ENCODE measurements at places on chromosomes 6 and 20.

DNA sequence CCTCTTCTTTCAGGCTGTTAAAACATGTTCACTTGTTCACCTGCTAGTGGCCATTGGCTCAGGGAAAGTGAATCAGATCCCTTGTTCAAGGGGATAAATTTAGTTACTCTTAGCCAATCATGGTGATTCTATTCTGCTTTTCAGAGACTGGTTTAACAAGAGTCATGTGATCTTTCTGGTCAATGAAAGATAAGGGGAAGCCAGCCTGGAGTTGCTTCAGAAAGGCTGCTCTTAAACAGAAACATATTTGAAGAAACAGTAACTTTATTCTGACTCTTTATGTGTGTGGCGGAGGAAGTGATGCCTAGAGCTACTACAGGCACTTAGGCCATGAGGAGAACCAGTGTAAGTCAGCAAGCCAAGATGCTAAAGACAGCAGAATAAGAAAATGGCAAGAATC lies 28.1 kb upstream of the AHI1 start:
- no peak for DNase-seq

DNA sequence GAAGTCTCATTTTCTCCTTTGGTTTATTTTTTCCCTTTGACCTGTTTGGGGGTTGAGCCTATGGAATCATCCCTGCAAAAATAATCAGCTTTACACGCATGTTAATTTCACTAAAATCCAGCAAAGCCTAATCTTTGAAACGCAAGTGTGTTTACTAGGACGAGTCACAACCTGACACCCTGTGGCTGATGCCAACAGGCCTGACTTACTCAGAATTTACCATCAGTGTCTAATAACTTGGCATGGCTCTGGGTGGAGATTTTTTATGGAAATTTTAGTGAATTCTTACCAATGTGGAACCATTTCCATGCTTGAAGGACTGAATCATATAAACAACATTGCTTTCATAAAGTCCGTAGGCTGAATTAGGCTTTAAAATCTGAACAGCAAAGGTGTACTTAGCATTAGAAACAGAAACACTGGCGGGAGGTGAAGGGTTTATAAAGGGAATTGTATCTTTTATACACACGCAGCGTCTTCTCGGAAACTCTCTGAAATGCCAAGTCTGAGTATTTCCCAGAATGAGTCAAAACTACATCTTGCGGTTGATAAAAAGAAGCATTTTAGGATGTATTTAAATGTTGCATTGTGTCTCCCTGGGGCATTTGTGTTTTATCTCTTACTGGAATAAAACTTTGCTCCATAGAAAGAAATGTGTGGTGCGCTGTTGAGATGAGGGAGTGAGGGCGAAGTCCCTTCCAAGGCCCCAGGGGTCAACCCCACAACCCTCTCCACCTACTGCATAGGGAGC lies 81.2 kb downstream of the DACT2 start:
- DNase-seq, result no peak

DNA sequence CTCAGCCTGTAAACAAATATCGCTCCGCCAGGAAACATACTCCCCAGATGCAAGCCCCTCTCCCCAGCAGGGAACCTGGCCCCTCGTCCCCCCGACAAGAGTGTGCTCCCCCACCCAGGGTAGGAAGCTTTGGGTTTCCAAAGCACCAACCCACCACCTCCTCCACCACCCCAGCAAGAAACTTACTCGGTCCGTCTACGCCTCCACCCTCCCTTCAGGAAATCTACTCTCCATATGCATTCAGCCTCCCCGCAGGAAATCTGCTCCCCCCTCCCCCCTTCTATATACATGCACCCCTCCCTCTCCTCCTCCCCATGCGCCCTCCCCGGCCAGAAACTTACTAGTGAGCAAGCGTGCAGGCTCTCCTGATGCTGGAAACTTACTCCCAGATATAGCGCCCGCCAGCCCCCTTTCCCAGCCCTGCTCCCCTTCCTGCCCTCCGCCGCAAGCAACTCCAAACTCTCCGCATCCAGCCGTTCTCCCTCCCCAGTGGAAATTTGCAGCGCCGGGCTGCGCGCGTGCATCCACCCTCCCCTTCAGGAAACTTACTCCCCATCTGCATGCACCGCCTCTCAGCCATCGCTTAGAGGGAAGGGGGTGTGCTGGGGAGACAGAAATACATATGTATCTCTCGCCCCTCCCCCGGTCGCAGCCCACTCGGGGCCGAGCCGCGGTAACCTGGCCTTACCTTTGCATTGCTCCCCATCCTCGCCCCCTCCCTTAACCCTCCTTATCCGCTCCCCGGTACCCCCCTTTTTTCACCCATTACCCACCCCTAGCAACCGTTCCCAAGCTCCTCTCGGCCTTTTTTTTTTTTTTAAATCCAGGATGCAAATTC lies at the start of gene TRERF1:
Gene TRERF1, minus strand, starts transcription at position 594 of the 838 bp plus-strand sequence. CDS start 182,336 bp downstream, outside the sequence.
- DNase-seq, result peak; percentile 86

DNA sequence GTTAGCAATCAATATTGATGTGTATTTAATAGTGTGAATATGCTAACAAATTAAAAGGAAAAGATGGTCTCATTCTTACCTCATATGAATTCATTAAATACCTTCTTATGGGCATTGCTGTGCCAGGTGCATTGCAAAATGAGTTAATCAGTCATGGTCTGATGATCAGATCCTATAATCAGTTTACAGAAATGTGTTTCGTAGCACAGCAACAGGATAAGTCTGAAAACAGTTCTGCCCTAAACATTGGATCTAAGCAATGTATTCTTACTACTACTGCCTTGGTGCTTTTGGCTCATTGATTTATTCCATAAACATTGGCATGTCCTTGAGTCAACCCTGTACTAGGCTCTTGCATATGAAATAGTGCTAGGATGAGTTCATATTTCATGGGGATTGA lies 417.0 kb upstream of the JAG1 start:
- no peak for DNase-seq

DNA sequence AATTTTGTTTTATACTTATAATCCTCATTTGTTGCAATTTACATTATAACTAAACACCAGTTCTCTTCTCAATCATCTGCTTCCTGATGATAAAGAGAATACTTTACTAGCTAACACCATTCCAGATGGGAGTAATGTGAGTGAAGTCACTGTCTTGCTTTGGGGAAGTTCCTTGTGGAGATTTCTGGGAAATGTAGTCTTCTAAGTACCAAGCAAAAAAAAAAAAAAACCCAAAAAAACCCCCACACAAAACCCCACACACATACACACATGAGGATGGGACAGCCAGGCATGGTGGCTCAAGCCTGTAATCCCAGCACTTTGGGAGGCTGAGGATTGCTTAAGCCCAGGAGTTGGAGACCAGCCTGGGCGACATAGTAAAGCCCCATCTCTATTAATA lies 2.2 kb upstream of the SNPH start:
- DNase-seq, result peak; percentile 46

GRCh38 chr6:137610702-137611101 lies 116.5 kb upstream of the OLIG3 start:
- no peak for DNase-seq

- DNase-seq, result no peak
These were observed 108.2 kb downstream of the SULF2 start for GRCh38 chr20:47676912-47677634.

DNA sequence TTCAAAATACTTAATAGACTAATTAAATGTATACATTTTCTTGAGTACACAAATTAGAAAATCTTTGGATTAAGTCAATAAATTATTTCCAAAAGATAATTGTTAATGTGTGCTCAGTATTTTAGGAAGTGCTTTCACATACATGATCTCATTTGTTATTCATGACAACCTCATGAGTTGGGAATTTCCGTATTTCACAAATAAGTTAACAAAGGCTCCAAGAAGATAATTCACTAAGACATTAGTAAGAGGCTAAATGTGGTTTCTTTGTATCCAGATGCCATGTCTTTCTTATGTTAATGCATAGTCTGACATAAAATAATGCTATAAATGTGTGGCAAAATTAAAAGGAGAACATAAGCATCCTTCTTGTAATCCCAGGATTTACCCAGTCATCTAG lies 79.5 kb upstream of the TCF21 start:
- DNase-seq, result peak; percentile 3

GRCh38 chr6:102126488-102126887 lies 733.0 kb downstream of the GRIK2 start:
- DNase-seq, result no peak

DNA sequence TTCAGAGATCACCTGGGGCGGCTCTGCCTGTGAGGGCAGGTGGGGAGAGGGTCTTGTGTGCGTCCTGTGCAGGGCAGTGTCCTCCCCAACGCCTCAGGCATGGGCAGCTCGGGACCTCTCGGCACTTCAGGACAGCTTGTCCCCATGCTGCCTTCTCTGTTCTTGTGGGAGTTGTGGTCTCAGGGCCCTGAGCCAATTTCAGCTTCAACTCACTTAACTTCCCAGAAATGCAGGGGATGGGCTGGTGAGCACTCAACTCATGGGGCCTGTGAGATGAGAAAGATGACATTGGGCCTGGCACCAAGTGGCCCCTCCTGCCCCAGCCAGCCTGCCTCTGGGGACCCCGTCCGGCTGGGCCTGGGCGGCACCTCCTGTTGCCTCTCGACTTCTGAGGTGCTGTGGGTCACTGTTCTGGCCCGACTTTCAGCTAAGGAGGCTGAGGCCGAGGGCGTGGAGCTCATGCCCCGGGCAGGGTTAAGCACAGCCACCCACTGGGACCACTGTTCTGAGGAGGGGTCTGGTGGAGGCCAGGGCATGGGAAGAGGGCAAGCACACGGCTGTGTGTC lies 6.7 kb downstream of the RGS19 start:
- DNase-seq, result no peak

- DNase-seq, result peak; percentile 51
These were observed 169.3 kb downstream of the SLC16A10 start for GRCh38 chr6:111256646-111257045.

GRCh38 chr20:49384437-49385434 lies 97.7 kb downstream of the KCNB1 start:
- DNase-seq, result peak; percentile 79

DNA sequence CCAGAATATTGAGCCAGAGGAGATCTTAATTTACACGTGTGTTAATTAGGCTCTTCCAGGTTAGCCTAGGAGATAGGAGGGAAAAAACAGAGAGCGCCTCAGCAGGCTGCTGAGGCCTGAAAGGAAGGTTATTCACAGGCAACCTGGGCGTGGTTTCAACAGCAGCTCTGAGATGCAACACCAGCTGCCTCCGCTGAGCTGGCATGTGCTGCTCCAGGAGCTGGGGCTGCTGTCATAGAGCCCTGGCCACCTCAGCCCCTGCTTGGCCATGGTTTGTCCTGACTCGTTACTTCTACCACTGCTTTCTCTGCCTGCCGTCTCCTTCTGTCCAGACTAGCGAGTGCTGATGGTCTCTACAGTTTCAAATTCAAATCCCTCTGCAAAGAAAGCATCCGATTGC lies 32.4 kb upstream of the RPP40 start:
- DNase-seq, result peak; percentile 67

DNA sequence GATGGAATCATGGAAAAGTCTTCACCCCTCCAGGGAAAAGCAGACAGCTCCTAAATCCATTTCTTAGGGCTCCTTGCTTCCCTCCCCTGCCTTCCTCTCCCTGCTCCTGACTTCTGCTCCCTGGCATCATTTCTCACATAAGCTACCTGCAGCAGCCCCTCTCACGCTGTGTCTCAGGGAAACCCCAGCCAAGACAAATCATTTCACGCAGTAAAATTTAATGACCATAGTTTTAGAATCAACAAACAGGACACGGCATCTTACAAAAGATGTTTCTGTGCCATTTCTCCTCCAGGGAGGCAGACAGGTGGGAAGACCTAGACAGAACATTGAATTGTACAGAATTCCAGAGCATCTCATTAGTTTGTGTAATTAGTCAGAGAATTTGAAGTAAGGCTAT lies 16.5 kb upstream of the FOXQ1 start:
- DNase-seq, result no peak

- DNase-seq, result no peak
These were observed 27.8 kb downstream of the UBE2V1 start for GRCh38 chr20:50085146-50085480.

DNA sequence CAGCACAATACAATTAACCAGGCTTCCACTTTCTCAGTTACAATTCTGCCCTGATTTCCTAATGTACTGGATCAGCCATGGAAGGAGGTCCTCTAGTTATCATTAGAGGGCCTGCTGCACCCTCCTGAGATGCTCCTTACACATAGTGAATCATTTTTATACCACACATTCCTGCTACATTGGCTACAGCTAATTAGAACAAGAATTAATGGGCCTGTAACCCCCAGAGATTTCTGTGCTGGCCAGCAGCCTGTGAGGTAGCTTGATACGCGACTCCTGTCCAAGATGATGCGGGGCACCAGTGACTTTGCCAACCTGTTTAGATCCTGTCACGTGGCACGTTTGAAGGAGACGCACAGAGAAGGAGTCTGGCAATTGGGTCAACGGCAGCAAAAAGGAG lies 422.8 kb downstream of the EPM2A start:
- DNase-seq, result no peak

DNA sequence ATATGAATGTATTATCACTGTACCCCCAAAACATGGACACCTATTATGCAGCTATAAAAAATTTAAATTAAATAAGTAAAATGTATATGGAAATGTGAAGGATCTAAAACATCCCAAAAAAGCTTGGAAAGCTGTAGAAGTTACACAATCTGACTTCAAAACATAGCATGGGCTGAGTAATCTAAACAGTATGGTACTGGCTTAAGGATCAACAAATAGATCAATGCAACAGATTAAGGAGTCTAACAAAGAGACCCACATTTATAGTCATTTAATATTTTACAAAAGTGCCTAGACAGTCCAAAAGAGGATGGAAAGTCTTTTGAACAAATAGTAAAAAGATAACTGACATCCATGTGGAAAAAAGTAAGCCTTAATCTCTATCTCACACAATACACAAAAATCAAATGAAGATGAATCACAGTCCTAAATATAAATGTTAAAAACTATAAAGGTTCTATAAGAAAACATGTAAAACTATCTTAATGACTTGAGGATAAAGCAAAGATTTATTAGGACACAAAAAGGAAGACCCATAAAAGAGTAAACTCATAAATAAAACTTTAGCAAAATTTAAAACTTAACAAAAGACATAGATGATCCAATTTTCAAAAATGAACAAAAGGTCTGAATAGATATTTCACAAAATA lies 46.8 kb downstream of the RANBP9 start:
- DNase-seq, result peak; percentile 52

DNA sequence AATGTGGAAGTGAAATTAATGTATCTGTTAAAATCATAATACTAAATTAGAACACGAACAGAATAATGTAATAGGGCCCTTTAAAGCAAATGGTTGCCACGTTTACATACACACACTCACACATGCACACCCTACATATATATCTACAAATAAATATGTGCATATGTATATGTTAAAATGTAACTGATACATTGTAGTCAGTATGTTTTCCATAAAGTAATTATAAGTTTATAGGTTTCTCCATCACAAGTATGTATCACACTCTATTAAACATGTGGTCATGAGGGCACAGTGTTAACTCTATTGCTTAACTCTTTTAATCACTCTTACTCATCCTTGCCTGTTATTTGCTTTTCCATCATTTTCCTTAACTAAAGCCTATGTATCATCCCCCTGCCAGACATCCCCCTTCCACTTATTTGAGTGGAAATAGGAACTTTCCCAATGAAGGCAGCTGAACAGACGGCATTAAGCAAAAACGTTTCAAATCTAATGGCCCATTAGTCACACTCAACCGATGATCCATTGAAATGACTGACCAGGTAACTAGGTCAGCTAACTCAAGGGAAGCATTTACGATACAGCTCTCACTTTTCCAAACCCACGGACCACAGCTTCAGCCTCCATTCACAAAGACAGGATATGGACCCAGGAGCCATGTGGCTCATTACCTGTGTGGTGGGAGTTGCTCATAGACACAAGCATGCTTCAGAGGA lies 89.3 kb downstream of the HAO1 start:
- DNase-seq, result peak; percentile 62

Data from ELR (cell line).